Transverse colon (tissue), 4 donors: ENCODE measurements at places on chromosomes 5 and 9. TPM values are rescaled to one million over a fixed set of nuclear protein-coding genes. Genes with fewer than 3 reads are reported as not detected.

LCN2 gene
- total RNA-seq, result 115 TPM

SLC34A3 gene
- not detected for total RNA-seq

ENG gene
- total RNA-seq, result 10.6 TPM

ACOT12 gene
- total RNA-seq, result not detected

NMUR2 gene
- total RNA-seq, result not detected

- H3K36me3 ChIP-seq, result no peaks in the 10 kb centered on the region
- H3K27ac ChIP-seq, result no peak overlapping the region
- no peak overlapping the region for H3K4me3 ChIP-seq
- H3K27me3 ChIP-seq, result no peaks in the 10 kb centered on the region
These were observed 104.8 kb downstream of the ISOC1 start for GRCh38 chr5:129199308-129199707.

- H3K27ac ChIP-seq, result no peak overlapping the region
- H3K27me3 ChIP-seq, result no peaks in the 10 kb centered on the region
- no peak for DNase-seq
- no peaks in the 10 kb centered on the region for H3K36me3 ChIP-seq
- H3K4me1 ChIP-seq, result no peaks in the 10 kb centered on the region
- no peak overlapping the region for H3K4me3 ChIP-seq
These were observed 467.0 kb downstream of the HTR1A start for GRCh38 chr5:63495225-63495624.

- DNase-seq, result no peak
- H3K27ac ChIP-seq, result no peak overlapping the region
- H3K4me3 ChIP-seq, result no peak overlapping the region
- H3K4me1 ChIP-seq, result no peaks in the 10 kb centered on the region
- H3K27me3 ChIP-seq, result no peaks in the 10 kb centered on the region
- no peaks in the 10 kb centered on the region for H3K36me3 ChIP-seq
These were observed 358.8 kb upstream of the TRPC7 start for GRCh38 chr5:136724161-136724560.

DNA sequence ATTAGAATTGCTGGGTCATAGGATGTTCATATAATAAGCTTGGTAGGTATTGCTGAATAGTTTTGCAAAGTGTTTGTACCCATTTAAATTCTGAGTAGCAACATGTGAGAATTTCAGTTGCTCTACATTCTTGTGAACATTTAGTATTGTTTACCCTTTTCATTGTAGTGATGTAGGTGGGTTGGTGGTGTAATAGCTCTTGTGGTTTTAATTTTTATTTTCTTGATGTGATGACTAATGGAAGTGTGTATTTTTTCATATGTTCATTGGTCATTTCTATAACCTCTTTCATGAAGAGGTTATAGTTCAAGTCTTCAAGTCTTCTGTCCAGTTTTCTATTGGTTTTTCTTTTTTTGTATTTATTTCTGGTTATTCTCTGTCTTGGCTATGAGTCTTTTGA, 34.4 kb downstream of the RASA1 start:
- peaks cover 9% of the 10 kb centered on the region for H3K36me3 ChIP-seq
- no peak overlapping the region for H3K4me3 ChIP-seq
- peaks cover 3% of the 10 kb centered on the region for H3K4me1 ChIP-seq
- H3K27me3 ChIP-seq, result no peaks in the 10 kb centered on the region
- DNase-seq, result no peak
- no peak overlapping the region for H3K27ac ChIP-seq

DNA sequence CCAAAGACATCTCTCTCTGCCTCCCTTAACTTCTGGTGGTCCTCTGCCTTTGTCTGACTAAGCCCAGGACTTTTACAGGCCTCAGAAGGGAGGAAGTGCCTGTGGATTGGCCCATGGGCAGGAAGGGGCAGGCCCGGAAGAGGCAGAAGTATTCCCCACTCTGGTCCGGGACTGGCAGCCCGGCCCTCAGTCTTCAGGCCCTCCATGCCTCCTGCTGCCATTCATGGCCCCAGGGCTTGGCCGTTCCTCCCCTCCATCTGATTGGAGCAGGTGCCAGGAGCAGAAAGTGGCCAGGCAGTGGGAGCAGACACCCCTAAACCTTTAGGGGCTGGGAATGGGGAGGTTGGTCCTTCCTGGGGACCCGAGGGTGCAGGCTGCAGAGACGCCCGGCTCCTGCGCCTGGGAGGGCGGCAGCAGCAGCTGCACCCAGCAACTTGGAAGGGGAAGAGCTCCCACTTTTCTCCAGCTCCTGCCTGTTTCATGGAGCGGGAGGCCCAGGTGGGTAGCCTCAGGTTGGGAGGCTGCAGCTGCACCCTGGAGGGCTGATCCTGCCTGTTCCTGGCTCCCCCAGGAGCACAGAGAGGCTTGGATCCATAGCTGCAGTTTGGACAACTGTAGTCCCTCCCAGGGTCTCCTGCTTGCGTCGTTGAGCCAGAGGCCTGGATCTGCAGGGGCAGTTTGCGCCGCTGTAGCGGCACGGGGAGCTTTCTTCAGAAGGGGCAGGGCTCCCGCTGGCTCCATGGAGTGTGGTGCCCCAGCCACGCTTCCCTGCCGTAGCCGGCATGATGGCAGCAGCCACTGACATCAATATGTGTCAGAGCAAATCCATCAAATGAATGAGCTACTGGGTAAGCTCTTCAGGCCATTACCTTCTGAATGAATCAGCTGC, 661.5 kb upstream of the NUDT12 start:
- no peak overlapping the region for H3K27ac ChIP-seq
- H3K27me3 ChIP-seq, result no peaks in the 10 kb centered on the region
- DNase-seq, result no peak
- H3K36me3 ChIP-seq, result no peaks in the 10 kb centered on the region
- no peak overlapping the region for H3K4me3 ChIP-seq

GRCh38 chr5:140267559-140268018, 35.3 kb downstream of the PFDN1 start:
- no peak overlapping the region for H3K4me3 ChIP-seq
- H3K36me3 ChIP-seq, result no peaks in the 10 kb centered on the region
- peaks cover 11% of the 10 kb centered on the region for H3K4me1 ChIP-seq
- no peak for DNase-seq

- peak overlapping the region; percentile 77 for H3K27ac ChIP-seq
- H3K36me3 ChIP-seq, result no peaks in the 10 kb centered on the region
- no peaks in the 10 kb centered on the region for H3K27me3 ChIP-seq
- peaks cover 6% of the 10 kb centered on the region for H3K4me1 ChIP-seq
These were observed 565.5 kb downstream of the ZNF608 start for GRCh38 chr5:124180875-124181461.

DNA sequence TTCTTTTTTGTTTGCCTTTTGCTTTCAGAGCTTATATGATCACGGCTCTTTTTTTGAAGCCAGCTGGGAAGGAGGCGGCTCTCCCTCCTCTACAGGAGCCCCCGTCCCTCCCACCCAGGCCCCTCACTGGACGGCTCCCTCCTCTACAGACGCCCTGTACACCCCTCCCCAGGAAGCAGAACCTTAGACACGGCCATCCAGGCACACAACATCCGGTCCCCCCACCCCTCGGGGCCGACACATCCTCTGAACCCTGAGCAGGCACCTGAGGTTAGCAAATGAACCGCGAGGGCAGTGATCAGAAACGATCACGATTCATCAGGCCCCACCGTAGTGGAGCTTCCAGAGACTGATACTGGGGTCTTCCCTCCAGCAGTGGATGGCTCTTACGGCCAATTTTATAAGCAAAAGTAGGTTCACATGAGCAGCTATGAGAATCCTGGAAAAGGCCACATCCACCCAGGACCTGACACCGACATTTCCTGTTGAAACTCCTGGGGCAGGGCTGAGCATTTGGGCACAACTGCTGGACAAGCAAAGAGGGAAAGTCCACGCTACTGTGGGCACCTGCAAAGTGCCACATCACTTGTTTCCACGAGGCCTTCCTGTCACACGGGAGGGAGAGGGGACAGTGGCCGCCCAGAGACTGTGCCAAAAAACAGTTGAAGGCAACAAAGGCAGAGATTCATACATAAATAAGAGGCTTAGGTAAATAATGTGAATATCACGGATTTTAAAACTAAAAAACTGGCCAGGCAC, 78.9 kb downstream of the SEMA4D start:
- H3K4me3 ChIP-seq, result no peak overlapping the region
- peak overlapping the region; percentile 35 for H3K27ac ChIP-seq
- H3K27me3 ChIP-seq, result no peaks in the 10 kb centered on the region
- no peaks in the 10 kb centered on the region for H3K4me1 ChIP-seq
- DNase-seq, result peak; percentile 66
- H3K36me3 ChIP-seq, result no peaks in the 10 kb centered on the region

- no peaks in the 10 kb centered on the region for H3K4me1 ChIP-seq
- no peaks in the 10 kb centered on the region for H3K36me3 ChIP-seq
- H3K27ac ChIP-seq, result no peak overlapping the region
- DNase-seq, result no peak
- H3K4me3 ChIP-seq, result no peak overlapping the region
These were observed 12.2 kb downstream of the MEGF9 start for GRCh38 chr9:120702075-120702474.

DNA sequence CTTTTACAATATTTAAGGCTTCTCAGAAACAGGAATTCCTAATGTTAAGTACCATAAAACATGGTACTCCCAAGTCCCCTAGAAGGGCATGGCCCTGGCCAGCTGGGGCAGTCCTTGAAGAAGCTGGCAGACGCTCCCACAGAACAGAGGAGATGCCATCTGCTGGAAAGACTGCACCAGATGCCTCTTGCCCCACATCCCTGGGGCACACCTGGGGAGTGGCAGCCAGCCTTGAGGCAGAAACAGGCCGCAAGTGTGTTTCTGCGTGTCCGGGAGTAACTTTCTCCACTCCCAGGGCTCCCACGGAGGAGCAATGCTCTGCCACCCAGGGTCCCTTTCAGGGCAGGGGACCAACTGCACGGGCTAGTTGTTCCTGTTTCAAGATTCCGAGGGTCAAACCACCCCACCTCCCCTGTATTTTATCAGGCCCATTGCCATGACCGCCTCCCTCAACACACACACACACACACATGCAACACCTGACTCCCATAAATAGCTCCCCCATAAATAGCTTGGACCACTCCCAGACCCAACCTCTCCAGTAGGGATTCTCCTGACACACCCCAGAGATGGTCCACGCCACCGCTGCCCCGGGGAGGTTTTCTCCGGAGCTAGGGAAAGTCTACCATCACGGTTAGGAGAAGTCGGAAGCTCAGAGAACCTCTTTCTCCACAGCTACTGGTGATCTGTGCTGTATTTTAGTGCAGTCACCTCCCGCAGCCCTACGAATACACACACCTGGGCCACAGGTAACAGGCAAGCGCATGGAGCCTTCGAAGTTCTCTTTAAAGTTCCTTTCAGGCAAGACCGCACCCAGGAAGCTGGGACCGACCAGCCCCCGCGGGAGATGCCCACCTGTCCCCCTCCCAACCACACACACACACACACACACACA, 1.5 kb downstream of the SPOCK1 start:
- no peaks in the 10 kb centered on the region for H3K36me3 ChIP-seq
- no peak overlapping the region for H3K27ac ChIP-seq
- no peaks in the 10 kb centered on the region for H3K4me1 ChIP-seq

GRCh38 chr5:169694091-169694625, 57.1 kb downstream of the DOCK2 start:
- H3K27me3 ChIP-seq, result no peaks in the 10 kb centered on the region
- no peaks in the 10 kb centered on the region for H3K36me3 ChIP-seq
- no peak for DNase-seq
- no peaks in the 10 kb centered on the region for H3K4me1 ChIP-seq
- no peak overlapping the region for H3K27ac ChIP-seq

DNA sequence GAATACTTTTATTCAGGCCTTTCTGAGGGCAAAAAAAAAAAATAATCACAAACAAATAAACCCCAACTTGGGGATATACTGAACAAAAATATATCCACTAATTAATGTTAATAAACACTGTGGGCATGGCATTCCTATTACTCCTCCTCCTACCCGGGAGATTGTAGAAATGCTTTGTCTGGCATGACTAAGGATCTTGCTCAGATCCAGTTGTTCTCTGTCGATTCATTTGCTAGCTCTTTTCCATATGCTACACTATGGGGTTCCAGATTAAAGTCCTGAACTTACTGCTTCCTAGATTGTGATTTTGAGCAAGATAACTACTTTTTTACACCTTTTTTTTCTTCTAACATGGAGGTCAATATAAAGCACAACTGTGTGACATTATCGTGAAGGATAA, 102.2 kb upstream of the PRR16 start:
- H3K4me3 ChIP-seq, result no peak overlapping the region
- no peaks in the 10 kb centered on the region for H3K27me3 ChIP-seq
- no peaks in the 10 kb centered on the region for H3K36me3 ChIP-seq
- no peak overlapping the region for H3K27ac ChIP-seq

GRCh38 chr5:179227580-179228311, 117.5 kb downstream of the ADAMTS2 start:
- H3K4me3 ChIP-seq, result no peak overlapping the region
- H3K4me1 ChIP-seq, result no peaks in the 10 kb centered on the region
- peak; percentile 3 for DNase-seq
- H3K27ac ChIP-seq, result no peak overlapping the region
- no peaks in the 10 kb centered on the region for H3K36me3 ChIP-seq

GRCh38 chr9:136784249-136784996, 6.7 kb upstream of the TMEM141 start:
- no peak overlapping the region for H3K27ac ChIP-seq
- no peaks in the 10 kb centered on the region for H3K27me3 ChIP-seq
- H3K4me3 ChIP-seq, result no peak overlapping the region
- no peak for DNase-seq
- H3K4me1 ChIP-seq, result peaks cover 21% of the 10 kb centered on the region

GRCh38 chr5:16557477-16557876, 59.3 kb downstream of the RETREG1 start:
- H3K27ac ChIP-seq, result no peak overlapping the region
- H3K36me3 ChIP-seq, result no peaks in the 10 kb centered on the region
- DNase-seq, result no peak

DNA sequence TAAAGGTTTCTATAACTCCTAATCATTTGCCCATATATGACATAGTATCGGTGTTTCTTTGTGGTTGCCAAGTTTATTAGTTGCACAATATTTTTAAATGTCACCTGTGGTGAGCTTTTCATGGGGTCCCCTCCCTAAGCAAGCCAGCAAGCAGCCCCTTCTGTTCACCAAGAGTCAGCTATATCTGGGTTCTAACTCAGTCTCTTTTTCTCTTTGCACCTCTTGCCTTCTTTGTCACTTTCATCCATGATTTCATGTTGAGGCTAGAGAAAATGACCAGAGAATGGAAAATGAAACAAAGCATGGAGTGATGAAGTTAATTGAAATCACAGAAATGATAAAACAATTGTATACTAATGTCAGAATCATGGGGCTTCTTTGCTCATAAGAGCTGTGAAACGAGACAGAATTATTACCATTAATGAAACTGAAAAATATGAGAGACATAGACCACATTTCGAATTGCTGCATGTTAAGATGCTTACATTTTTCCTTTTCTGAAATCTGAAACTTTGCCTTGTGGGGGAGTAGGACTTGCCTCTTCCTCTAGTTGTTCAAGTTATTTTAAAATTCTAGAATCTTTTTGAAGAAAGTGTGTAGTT, 75.7 kb downstream of the CAMK4 start:
- H3K4me1 ChIP-seq, result no peaks in the 10 kb centered on the region
- H3K4me3 ChIP-seq, result no peak overlapping the region
- no peaks in the 10 kb centered on the region for H3K27me3 ChIP-seq
- H3K36me3 ChIP-seq, result no peaks in the 10 kb centered on the region

- H3K27ac ChIP-seq, result no peak overlapping the region
- DNase-seq, result no peak
- no peaks in the 10 kb centered on the region for H3K36me3 ChIP-seq
- H3K4me3 ChIP-seq, result no peak overlapping the region
- H3K4me1 ChIP-seq, result no peaks in the 10 kb centered on the region
- H3K27me3 ChIP-seq, result no peaks in the 10 kb centered on the region
These were observed 49.4 kb downstream of the TARS1 start for GRCh38 chr5:33490071-33490665.

- no peaks in the 10 kb centered on the region for H3K27me3 ChIP-seq
- H3K4me3 ChIP-seq, result no peak overlapping the region
These were observed 7.6 kb downstream of the HACD4 start for GRCh38 chr9:21023861-21024260.
